ENCODE measurements at places on chromosomes 2 and 18.

DNA sequence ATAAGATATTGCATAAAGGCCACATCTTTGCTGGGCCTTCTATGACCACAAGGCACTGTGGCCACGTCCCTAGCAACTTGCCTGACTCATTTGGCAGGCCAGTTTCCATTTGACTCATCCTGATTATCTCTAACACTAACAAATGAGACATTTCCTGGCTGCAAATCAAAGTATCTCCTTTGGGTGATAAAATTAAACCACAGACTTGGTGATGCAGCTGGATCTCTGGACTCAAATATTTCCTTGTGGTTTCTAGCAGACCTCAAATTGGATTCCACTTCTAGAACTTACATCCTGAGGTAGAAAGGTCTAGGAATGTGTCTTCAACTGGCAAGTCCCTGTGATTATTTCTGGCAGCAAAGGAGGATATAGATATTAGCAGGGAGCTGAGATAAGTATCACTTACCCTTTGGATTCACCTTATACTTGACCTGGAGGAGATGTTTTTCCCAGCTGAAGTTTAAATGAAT lies 167.9 kb upstream of the NXPH2 start:
- no peak for DNase-seq

- DNase-seq: no peak
Measured at GRCh38 chr2:74502147-74502719, 2.8 kb upstream of the LBX2 start.

DNA sequence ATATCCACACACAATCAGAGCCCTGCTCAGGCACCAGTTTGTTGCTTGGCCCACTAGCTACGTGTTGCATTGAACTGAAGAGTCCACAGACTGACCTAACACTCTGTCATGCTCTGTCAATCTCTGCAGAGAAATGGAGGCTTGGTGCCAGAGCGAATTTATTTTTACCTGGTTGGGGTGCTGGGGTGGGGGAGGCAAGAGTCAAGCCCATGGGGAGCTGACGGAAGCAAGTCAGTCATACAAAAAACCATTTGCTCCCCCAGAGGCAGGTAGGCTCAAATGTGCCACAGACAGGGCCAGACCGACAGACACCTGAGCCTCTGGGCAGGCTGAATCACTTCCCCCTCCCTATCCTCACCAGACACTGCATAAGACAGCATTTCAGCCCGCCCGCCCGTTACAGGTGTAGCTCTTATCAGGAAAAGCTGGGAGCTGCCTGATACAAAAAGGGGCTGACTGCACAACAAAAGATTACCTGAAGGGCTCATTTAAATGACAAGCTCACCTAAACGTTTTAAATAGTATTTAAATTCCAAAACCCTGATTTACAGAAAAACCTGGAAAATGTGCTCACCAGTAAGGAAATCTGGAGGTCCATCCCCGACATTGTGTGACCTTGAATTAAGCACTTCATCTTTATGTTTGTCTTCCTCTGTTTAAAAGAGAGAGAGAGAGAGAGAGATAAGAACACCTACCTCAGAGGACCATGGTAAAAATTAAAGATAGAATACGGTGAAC lies 2.1 kb upstream of the PCBP1 start:
- peak; percentile 34 for DNase-seq

GRCh38 chr2:130823886-130824491 lies 12.7 kb upstream of the ARHGEF4 start:
- DNase-seq: no peak

GRCh38 chr2:182351427-182351826 lies 75.4 kb downstream of the PDE1A start:
- DNase-seq: no peak

GRCh38 chr2:187188783-187189631 lies 259.0 kb downstream of the CALCRL start:
- no peak for DNase-seq

- DNase-seq: no peak
Measured at GRCh38 chr2:63058144-63058920, 7.7 kb downstream of the OTX1 start.

DNA sequence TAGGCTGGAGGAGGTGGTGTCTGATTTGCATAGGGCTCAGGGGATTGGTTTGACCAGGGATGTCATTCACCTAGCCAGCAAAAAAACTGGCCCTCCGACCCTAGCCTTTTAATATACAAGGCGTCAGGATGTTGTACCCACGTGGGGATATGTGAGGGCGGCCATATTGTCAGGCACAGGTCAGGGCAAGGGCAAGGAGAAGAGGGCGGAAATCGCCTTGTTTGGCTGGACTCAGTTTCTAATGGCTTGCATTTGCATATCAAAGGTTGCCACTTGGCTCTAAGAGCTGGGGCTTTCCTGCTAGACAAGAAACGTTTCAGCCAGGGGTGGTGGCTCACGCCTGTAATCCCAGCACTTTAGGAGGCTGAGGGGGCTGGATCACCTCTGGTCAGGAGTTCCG lies 24.9 kb upstream of the PDCL3 start:
- DNase-seq: no peak

DNA sequence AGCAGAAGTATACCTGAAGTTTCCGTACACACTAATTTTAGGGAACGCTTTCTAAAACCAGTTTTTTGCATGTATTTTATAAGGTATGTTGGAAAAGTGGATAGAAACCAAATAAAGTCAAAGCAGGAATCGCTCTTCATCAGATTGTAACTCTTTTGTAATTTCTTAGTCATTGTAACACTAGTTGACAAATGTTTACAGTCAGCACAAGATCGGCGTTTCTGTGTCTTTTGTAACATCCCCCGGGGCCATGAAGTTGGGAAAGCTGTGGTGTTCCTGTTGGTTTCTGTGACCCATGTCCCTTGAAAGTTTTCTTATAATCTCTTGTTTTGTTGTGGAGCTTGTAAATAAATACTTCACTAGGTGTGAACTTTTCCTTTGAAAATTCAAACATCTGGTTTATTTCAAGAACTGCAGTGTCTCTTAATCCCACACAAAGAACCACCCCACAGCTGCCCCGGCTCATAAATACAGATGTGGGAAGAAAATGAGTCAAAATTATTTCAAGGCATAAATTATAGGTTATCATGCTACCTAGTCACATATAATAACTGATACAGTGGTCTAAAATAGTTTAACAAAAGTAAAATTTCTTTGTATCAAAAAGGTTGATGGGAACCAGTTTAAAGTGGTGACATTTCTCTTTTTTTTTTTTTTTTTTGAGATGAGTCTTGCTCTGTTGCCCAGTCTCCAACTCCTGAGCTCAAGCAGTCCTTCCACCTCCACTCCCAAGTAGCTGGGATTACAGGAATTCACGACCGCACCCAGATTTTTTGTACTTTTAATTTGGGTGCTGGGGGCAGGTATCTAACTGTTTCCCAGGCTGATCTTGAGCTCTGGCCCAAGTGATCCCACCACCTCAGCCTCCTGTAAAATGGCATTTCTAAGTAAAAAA lies 751 bp upstream of the NMI start:
- DNase-seq: no peak

GRCh38 chr2:220104871-220105351 lies 477.5 kb downstream of the SLC4A3 start:
- no peak for DNase-seq

DNA sequence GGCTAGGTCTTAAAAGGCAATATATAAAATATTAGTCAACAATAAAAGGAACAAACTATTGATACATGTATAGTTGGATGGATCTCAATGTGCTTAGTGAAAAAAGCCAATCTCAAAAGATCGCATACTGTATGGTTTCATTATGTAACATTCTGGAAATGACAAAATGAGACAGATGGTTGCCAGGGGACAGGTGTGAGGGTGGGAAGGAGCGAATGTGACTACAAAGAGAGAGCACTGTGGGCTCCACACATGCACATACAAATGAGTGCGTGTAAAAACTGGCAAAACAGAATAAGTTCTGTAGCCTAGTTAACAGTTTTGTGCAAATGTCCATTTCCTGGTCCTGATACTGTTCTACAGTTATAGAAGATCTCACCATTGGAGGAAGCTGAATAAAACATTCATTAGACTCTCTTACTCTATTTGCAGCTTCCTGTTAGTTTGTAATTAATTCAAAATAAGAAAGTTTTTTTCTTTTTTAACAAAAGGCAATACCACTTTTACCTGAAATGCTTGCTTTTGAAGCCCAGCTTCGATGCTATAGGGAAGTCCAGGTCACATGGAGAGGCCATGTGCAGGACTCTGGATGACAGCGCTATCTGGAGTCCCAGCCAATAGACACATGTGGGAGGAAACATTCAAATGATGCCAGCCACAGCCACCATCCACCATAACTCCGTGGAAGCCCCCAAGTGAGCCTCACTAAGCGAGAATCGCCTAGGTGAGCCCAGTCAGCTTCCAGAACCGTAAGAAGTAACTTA lies 21.0 kb upstream of the C2orf80 start:
- no peak for DNase-seq

DNA sequence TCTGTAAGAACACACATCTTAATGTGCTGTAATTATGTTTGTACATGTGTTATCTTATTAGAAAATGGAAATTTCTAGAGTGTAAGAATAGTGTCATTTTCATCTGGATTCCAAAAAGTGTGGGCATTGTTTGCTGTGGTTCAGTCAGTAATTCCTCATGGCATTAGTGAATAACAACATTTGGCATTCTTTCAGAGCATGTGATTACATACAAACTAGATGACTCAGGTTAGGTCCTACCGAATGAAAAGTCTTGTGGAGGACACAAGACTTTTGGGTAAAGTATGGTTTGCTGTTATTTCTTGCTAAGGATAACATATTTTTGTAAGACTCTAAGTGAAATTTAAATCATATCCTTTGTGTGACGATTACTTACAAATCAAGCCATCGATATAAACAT lies 593.1 kb upstream of the NRXN1 start:
- no peak for DNase-seq

DNA sequence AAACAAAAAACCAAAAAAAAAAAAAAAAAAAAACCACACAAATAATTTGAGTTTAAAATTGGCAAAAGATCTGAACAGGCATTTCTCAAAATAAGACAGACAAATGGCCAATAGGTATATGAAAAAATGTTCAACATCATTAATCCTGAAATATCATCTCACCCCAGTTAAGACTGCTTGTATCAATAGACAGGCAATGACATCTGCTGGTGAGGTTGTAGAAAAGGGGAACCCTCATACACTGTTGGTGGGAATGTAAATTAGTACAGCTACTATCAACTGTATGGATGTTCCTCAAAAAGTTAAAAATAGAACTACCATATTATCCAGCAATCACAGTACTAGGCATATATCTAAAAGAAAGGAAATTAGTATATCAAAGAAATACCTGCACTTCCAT lies 523.1 kb downstream of the XIRP2 start:
- DNase-seq: no peak

GRCh38 chr2:136384531-136385303 lies 266.8 kb upstream of the CXCR4 start:
- no peak for DNase-seq

DNA sequence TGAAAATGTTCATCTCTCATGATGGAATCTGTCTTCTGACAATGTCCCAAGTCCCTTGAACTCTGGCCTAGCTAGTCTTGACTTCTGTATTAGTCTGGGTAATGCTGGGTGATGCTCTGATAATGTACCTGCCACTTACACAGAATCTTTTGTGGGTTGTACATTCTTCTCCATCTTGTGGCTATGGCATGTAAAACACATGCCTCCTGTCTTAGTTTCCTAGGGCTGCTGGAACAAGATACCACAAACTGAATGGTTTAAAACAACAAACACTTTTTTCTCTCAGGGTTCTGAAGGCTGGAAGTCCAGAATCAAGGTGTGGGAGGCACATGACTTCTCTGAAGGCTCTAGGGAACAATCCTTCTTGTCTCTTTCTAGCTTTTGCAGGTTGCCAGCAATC lies 57.1 kb downstream of the RAPGEF4 start:
- no peak for DNase-seq

GRCh38 chr2:10223932-10224720 lies 78.6 kb upstream of the HPCAL1 start:
- no peak for DNase-seq

DNA sequence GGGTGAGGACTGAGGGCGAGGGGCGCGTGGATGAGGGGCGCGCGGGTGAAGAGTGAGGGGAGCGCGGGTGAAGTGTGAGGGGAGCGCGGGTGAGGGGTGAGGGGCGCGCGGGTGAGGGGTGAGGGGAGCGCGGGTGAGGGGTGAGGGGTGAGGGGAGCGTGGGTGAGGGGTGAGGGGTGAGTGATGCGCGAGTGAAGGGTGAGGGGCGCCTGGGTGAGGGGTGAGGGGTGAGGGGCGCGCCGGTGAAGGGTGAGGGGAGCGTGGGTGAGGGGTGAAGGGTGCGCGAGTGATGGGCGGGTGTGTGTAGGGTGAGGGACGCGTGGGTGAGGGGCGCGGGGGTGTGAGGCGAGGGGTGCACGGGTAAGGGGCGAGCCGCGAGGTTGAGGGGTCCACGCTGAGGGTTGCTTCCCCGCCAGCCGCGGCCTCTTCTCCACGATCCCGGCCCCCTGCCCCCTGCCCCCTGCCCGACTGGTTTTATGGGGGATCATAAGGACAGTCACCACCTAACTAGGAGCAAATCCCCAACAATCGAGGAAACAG lies 1.1 kb upstream of the SLC66A2 start:
- DNase-seq: no peak

GRCh38 chr2:118834901-118835745 lies 12.3 kb downstream of the EN1 start:
- DNase-seq: no peak

- DNase-seq: no peak
Measured at GRCh38 chr2:119704670-119705120, 25.7 kb downstream of the TMEM177 start.

DNA sequence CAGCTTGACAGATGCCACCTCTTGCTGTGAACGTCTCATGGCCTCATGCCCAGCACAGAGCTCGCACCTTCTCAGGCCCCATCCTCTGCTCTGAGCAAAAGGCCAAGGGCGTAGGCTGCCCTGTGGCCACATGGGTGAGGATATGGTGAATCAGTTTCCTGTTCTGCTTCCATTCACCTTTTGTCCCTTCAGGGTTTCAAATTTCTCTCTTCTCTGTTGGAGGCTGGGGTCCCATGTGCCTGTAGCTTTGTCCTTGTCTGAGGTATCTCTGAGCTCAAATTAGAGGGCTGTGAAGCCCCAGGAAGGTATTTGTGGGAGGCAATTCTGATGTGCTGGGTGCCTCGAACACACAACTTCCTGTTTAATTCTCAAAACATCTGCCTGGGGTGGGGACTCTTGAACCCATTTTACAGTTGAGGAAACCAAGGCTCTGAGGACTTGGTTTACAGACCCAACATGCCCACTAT lies 29.0 kb downstream of the ZAP70 start:
- DNase-seq: no peak

GRCh38 chr2:237966250-237966564 lies 607 bp upstream of the UBE2F start:
- no peak for DNase-seq

DNA sequence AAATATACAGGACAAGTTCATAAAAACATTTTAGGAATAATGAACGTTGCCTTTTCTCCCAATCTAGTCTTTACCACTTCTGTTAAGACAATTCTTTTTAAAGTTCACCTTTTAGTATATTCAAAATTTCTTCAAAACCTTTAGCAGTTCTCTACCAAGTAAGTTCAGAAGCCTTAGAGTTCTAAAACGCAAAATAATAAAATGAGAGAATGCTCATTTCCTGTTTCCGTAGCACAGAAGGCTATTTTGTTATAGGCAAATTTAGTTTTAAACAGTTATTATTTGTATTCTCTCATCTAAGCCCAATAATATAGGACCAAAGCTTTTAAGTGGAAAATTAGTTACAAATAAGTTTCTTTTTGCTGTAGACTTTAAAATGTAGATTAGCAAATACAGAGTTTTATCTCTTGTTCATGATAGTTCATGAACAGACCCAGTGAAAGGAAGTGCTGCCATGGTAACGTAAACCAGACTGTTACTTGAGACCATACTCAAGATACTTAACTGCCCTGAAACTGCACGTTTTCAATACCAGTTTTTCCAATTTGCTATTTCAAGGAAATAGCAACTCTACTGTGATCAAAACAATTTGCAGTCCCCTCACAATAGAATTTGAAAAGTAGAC lies 173.1 kb upstream of the STON1 start:
- no peak for DNase-seq

GRCh38 chr2:145801210-145801609 lies 1281.3 kb upstream of the ZEB2 start:
- no peak for DNase-seq

All from stimulated activated CD4-positive, alpha-beta T cell treated with anti-CD3 and anti-CD28 coated beads, Interleukin-15, amount 100 ng/mL, for 1 hour (primary cell).